ENCODE measurements at places on chromosomes 2 and 18. TPM values are rescaled to one million over a fixed set of nuclear protein-coding genes. Genes with fewer than 3 reads are reported as not detected.

The DPP4 gene
- 5.5 TPM for total RNA-seq

The CPO gene
- not detected for total RNA-seq

The FOXI3 gene
- total RNA-seq: not detected

The GALNT3 gene
- 92.9 TPM for total RNA-seq

The GALNT14 gene
- total RNA-seq: 22.5 TPM

The CDH19 gene
- total RNA-seq: under 0.01 TPM

The NOL4 gene
- not detected for total RNA-seq

The CYBRD1 gene
- total RNA-seq: 8.9 TPM

The VSNL1 gene
- total RNA-seq: 2.1 TPM

The MCM6 gene
- total RNA-seq: 5.8 TPM

The PLEKHH2 gene
- 0.43 TPM for total RNA-seq

The CD28 gene
- not detected for total RNA-seq

The SH2D6 gene
- total RNA-seq: 0.28 TPM

The MC2R gene
- not detected for total RNA-seq

The ALKAL2 gene
- not detected for total RNA-seq

The SRD5A2 gene
- 0.07 TPM for total RNA-seq

The DUSP19 gene
- 1.1 TPM for total RNA-seq

The FAP gene
- 1.7 TPM for total RNA-seq

The LINC00305 gene
- total RNA-seq: not detected

The USP37 gene
- 14.0 TPM for total RNA-seq

The MYO7B gene
- not detected for total RNA-seq

The EPB41L3 gene
- 0.68 TPM for total RNA-seq

The GAD1 gene
- 0.34 TPM for total RNA-seq

The ABCB11 gene
- under 0.01 TPM for total RNA-seq

The TPO gene
- 0.07 TPM for total RNA-seq

The ERFE gene
- total RNA-seq: 3.8 TPM

The SIX3 gene
- total RNA-seq: 4.1 TPM

The RAD51AP2 gene
- total RNA-seq: 0.34 TPM

The TTR gene
- total RNA-seq: not detected

The ALPP gene
- total RNA-seq: not detected

The CNTNAP5 gene
- not detected for total RNA-seq

The MFSD6 gene
- total RNA-seq: 55.0 TPM

The DYNC2LI1 gene
- 17.7 TPM for total RNA-seq

Data from nasal cavity respiratory epithelium epithelial cell of viscerocranial mucosa (primary cell).